ENCODE measurements at places on chromosomes 7 and 10.

GRCh38 chr7:123131556-123131955 lies 68.2 kb downstream of the SLC13A1 start:
- no peak for DNase-seq

- DNase-seq = no peak
Measured at GRCh38 chr7:141593134-141593533, 41.9 kb downstream of the AGK start.

DNA sequence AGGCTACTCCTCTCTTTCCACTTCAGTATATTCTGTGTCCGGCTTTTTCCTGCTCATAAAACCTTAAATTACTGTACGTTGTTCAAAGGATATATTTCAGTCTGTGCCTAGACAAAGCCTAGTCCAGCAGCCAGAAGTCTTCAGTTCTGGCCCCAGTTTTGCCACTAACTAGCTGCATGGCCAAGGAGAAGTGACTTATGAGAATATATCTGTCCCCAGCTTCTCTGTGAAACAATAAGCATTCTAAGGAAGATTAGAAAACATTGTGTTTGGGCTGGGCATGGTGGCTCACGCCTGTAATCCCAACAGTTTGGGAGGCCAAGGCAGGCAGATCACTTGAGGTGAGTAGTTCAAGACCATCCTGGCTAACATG lies 105.0 kb upstream of the HDAC9 start:
- DNase-seq = no peak

DNA sequence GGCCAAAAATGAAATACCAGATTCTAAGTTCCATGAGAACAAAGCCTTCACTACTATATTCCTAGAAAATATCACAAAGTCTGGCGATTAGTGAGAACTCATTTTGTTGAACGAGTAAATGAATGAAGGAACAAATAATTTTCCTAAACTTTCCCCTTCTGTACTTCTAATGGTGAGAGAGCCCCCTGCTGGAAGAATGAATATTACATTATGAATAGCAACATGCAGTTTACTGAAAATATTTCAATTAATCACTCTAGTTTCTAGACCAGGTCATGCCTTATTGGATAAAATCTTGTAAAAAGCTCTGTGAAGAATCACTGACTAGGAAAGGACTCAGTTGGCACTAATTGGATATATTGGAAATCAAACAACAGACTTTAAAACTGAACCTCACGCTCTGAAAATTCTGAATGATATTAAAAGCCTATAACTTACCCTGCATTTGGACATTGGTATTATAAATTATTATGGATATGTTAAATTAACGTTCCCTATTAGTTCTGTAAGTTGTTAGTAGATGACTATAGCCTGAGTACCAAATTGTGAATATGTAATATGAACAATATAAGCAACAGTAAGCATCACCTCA lies 32.4 kb upstream of the MTPN start:
- DNase-seq = no peak

GRCh38 chr10:2488446-2489005 lies 578.8 kb upstream of the PFKP start:
- no peak for DNase-seq

GRCh38 chr10:1229116-1229515 lies 172.9 kb downstream of the WDR37 start:
- no peak for DNase-seq

- no peak for DNase-seq
Measured at GRCh38 chr7:31828520-31828919, 141.5 kb downstream of the PPP1R17 start.

GRCh38 chr10:110265573-110266193 lies 39.0 kb downstream of the SMNDC1 start:
- DNase-seq = no peak

DNA sequence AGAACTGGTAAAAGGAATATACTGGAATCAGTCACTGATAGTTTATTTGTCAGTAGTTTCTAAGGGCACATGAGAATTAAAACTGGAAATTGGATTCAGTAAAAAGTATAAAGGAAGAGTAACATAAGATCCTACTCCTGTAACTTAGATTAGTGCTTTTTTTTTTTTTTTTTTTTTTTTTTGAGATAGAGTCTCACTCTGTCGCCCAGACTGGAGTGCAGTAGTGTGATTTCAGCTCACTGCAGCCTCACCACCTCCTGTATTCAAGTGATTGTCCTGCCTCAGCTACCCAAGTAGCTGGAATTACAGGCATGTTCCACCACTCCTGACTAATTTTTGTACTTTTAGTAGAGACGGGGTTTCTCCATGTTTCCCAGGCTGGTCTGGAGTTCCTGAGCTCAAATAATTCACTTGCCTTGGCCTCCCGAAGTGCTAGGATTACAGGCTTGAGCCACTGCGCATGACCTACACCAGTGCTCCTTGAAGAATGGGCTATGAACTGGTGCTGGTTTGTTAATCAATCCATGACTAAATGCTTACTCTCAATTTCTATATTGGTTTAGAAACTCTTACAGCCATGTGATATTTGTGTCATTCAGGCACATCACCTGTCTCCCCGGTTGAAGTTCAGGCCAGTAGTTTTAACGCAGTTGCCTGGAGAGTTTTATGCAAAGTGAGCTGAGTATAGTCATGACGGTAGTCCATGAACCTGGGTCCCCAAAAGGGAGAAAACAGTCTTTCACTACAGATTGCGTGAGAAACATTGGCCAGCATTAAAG lies 65.0 kb downstream of the ZEB1 start:
- DNase-seq = no peak

GRCh38 chr10:93702210-93703001 lies at the start of gene FRA10AC1:
TSS of gene FRA10AC1 (minus strand) at chr10:93702592. CDS start at chr10:93700106, 2,486 bp downstream.
- DNase-seq = peak; percentile 95

- DNase-seq = no peak
Measured at GRCh38 chr7:152959610-152960009, 200.1 kb downstream of the ACTR3B start.

- no peak for DNase-seq
Measured at GRCh38 chr7:134121632-134122139, 5.5 kb upstream of the LRGUK start.

- no peak for DNase-seq
Measured at GRCh38 chr10:29687421-29688164, 52.8 kb upstream of the SVIL start.

DNA sequence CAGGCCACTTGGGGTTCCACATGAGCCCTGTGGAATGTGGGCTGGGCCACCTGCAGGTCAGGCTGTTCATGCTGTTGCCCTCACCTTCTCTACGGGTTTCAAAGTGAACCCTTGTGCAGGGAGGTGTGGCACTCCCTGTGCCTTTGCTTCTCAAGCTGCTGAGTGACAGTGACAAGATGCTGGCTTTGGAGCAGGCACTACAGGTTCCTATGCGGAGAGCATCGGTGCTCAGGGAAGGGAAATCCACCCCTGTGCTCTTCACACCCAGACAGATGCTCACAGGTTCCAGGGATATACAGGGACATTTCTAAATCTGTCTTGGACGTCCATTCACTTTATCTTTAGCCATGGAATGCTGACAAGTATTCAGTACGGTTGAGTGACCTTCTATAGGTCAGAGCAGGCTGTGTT lies 1005.0 kb downstream of the LRMDA start:
- DNase-seq = no peak

DNA sequence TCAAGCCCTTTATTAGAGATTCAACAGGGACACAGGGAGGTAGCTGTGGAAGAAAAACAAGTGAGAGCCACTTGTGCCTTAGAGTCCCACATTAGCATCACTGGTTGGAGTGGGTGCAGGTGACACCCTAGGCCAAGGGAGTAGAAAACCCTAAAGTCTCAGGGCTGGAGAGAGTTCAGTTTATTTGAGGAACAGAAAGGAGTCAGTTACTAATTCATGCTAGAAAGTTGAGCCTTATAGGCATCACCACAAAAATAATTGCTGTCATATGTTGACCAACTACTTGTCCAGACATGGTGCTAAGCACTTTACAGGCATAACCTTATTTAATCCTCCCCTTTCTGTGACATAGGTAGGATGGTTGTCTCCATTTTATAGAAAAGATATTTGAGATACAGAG lies 20.9 kb upstream of the ACSL5 start:
- DNase-seq = no peak

DNA sequence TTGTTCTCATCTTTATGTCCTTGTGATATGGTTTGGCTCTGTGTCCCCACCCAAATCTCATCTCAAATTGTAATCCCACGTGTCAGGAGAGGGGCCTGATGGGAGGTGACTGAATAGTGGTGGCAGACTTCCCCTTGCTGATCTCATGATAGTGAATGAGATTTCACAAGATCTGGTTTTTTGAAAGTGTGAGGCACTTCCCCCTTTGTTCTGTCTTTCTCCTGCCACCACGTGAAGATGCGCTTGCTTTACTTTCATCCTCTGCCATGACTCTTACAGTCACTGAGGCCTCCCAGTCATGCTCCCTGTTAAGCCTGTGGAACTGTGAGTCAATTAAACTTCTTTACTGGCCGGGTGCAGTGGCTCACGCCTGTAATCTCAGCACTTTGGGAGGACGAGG lies 161.0 kb downstream of the HERPUD2 start:
- no peak for DNase-seq

- no peak for DNase-seq
Measured at GRCh38 chr7:148722340-148723165, 23.9 kb downstream of the CUL1 start.

DNA sequence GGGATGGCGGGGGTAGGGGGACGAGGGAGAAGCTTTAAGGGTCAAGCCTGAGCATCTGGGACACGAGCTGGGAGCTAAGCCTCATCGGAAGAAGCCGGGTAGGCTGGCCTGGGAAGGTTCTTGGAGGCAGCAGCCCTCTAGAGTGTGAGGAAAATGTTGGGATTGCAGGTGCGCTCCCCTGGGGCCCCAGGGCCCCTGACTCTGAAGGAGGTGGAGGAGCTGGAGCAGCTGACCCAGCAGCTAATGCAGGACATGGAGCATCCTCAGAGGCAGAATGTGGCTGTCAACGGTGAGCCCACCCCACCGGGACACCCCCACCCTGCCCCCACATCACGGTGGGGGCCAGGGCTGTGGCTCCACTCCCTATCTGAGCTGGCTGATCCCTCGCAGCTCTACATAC lies 6.9 kb downstream of the ZYX start:
- no peak for DNase-seq

DNA sequence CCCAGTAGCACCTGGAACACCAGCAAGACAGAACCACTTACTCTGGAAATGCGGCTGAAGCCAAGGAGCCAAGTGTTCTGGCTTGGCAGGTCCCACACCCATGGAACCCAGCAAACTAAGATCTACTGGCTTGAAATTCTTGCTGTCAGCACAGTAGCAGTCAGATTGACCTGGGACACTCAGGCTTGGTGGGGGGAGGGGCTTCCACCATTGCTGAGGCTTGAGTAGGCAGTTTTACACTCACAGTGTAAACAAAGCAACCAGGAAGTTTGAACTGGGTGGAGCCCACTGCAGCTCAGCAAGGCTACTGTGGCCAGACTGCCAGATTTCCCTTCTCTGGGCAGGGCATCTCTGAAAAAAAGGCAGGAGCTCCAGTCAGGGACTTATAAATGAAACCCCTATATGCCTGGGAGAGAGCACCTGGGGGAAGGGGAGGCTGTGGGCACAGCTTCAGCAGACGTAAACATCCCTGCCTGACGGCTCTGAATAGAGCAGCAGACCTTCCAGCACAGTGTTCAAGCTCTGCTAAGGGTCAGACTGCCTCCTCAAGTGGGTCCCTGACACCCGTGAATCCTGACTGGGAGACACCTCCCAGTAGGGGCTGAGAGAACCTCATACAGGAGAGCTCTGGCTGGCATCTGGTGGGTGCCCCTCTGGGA lies 121.2 kb downstream of the MTERF1 start:
- DNase-seq = no peak

- DNase-seq = no peak
Measured at GRCh38 chr10:3950676-3951275, 165.8 kb upstream of the KLF6 start.

DNA sequence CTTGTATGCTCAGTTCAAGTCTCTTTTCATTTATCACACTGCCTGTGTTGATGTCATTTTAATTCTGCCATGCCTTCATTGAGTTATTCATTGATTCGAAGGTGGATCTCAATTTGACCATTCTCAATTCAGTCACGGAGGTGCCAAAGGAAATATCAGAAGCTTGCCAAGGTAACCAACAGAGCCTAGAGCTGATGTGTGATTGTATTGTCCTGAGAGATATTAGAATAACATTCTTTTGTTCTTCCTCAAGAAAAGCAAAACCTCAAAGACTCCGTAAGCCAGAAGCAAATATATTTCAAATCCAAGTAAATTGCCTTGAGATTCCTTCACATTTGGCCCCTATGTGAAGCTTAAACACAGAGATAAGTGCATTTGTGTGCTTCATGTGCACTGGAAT lies 345.3 kb downstream of the CXCL12 start:
- no peak for DNase-seq

GRCh38 chr10:131700506-131700905 lies 200.3 kb upstream of the PPP2R2D start:
- peak; percentile 6 for DNase-seq

- DNase-seq = no peak
Measured at GRCh38 chr7:525740-526139, 6.1 kb upstream of the PDGFA start.

- no peak for DNase-seq
Measured at GRCh38 chr7:25294624-25295023, 66.3 kb upstream of the NPVF start.

DNA sequence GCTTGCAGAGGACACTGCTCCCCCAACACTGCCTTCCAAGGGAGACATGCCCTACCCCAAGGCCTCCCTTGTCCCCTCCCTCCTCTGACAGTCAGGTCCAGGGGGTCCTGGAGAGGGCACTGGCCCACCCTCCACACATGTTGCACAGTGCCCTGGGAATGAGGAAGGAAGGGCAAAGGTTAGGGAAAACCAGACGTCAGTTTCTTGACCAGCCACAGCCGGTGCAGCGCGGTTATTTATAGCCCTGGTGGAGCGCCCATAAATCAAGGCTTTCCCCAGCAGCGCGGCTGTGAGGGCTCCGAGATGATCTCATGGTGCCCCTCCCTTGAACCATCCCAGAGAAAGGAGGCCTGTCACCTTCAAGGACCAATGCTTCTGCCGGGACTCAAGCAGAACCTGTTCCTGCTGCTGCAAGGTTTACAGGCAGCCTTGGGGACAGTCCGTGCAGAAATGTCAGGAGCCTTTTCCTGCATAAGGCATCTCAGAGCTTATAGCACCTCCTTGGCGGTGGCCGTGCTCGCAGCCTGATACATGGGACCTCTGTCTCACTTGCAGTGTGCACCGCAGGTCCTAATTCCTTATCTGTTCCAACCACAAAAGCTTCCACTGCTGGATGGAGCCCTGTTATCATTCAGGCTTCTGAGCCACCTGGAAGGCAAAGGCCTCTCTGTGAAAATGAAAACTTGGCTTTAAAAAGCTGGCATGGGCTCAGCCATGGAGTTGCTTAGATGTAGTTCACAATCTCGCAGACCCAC lies 127.3 kb downstream of the LHPP start:
- peak; percentile 77 for DNase-seq

DNA sequence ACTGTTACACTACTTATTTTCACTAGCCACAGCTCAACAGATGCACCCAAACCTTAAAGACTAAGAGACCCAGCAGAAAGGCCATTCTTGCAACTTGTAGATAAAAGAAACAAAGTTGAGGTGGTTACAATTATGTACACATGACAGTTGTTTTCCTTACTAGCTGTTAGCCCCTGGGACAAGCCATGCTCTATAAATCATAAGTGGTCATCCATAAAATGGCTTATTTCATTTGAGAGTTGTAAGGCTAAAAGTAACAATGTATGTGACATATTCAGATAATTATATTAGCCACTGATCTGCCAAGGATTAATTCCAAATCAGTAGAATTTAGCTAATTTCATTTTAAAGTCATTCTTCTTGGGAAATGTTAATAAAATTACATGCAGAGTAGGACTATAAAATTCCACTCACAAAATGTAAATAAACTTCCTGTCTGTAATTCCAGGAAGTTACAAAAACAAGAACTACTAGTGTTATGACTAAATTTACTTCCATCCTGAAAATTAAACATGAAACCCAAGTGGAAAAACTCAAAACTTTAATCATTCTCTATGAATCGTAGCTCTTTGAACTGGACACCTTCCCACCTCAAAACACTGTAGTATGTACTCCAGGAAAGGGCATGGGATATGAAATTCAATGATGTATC lies 13.3 kb downstream of the SLC37A3 start:
- DNase-seq = no peak

All from right hindlimb (tissue), 1 donor.